ENCODE measurements at places on chromosomes 3 and 15.

- DNase-seq = no peak
These were observed 57.2 kb upstream of the CACNA2D3 start for GRCh38 chr3:54065140-54065539.

- no peak for DNase-seq
These were observed 29.0 kb upstream of the TBC1D5 start for GRCh38 chr3:17771177-17772017.

- DNase-seq = peak; percentile 15
These were observed 731 bp downstream of the ZNF710 start for GRCh38 chr15:90001683-90002427.

DNA sequence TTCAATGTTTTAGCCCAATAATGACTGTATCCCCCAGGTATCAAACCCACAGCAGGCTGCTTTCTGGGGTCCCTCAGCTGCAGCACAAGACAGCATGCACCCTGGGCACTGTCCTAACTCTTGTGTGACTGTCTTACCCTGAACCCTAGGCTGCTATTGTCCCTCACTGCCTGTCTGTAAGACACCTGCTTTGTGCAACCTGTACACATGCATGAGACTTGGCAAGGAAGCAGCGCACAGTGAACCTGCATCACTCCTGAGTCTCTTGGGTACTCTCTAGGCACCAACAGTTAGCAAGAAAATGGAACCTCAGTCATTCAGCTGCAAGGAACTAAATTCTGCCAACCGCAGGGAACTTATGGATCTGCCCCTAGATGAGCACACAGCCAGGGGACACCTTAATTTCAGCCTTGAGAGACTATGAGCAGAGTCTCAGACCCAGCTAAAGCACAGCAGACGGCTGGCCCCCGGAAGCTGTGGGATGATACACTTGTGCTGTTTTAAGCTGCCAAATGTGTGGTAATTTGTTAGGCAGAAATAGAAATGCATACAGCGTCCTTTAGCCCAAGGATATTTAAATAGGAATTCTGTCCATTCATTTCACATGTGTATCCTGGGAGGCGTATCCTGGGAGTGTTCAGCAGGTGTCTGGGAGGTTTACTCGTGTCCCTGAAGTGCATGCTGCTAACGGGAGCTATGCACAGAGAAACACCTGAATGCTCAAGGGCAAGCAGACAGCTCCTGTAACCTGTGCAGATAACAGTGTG lies 223.8 kb downstream of the KLF13 start:
- no peak for DNase-seq

- DNase-seq = no peak
These were observed 1.3 kb upstream of the MAP6D1 start for GRCh38 chr3:183826448-183827250.

- no peak for DNase-seq
These were observed 39.1 kb downstream of the SCN5A start for GRCh38 chr3:38610436-38610835.

- DNase-seq = no peak
These were observed 102.6 kb upstream of the IL12A start for GRCh38 chr3:159886050-159886449.

- DNase-seq = no peak
These were observed 781 bp downstream of the TRNT1 start for GRCh38 chr3:3127432-3128010.

GRCh38 chr3:97612632-97613031 lies 151.9 kb upstream of the ARL6 start:
- no peak for DNase-seq

- DNase-seq = no peak
These were observed 67.2 kb downstream of the IL1RAP start for GRCh38 chr3:190581041-190581541.

- DNase-seq = no peak
These were observed 99.2 kb upstream of the NUDT16 start for GRCh38 chr3:131282379-131282778.

DNA sequence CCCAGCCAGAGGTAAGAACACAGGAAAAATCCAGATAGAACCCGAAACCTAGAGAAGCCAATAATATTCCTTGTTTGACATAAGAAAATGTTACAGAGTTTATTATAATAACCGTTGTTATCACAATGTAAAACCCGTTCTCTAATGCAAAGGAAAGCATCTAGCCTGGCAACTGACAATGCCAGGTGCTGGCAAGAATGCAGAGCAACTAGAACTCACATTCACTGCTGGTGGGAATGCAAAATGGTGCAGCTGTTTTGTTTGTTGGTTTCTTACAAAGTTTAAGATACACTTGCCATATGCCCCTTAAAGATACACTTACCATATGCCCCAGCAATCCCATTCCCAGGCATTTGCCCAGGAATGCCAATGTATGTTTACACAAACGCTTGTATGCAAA lies 23.4 kb downstream of the VPS39 start:
- no peak for DNase-seq

DNA sequence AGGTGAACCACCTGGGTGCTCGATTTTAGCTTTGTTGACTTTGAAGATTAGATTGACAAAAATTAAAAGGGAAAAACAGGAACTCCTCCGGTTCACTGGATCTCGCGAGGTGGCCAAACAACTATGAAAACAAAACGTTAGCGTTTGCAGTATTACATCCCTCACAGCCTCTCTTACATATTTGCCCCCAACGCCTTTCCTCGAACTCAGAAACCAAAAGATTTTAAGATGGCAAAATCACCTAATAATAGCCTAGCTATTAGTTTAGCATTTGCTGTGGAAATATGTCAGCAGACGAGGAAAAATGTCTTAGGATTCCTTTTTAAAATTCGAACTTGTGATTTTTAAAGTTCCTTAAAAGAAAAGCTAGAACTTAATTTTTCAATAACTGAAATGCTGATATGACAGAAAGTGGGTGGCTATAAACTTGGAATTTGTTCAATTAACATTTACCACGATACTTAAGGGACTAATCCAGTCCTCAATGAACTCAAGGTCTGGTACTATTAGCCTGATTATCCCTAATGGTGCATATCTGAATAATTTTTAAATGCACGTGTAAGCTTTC lies 491 bp upstream of the SENP7 start:
- no peak for DNase-seq

DNA sequence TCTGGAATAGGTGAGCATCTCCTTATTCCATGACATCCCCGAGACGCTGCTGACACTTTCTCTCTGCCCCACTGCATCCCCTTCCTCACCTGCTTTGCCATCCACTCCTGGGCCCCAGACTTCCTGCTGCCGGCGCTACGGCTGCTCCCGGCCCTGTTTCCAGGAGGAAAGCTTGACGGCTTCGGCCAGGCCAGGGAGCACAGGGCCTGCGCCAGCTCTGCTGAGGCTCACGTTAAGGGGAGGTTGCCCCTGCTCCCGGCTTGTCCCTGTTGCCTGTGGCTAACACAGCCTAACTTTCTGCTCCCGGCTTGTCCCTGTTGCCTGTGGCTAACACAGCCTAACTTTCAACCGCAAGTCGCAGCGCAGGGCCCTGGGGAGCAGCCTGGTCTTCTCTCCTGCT lies 177.3 kb upstream of the RGMA start:
- no peak for DNase-seq

DNA sequence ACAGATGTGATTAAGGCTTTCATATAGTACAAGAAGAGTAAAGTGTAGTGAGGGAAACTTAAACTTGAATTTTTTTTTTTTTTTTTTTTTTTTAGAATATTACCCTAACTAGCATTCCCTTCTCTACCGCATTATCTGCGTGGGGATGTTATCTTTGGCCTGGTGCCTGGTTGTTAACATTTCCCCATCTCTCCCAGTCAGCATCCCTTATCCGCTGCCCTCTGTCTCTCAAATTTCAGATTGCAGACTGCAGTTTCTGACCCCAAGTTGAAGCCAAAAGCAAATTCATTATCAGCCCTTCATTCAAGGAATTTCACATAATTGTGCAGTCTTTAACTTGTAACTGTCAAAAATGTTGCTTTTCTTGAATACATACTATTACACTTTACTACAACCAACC lies 353.0 kb downstream of the PLOD2 start:
- DNase-seq = no peak

- DNase-seq = no peak
These were observed 377.1 kb upstream of the TBL1XR1 start for GRCh38 chr3:177574222-177574856.

DNA sequence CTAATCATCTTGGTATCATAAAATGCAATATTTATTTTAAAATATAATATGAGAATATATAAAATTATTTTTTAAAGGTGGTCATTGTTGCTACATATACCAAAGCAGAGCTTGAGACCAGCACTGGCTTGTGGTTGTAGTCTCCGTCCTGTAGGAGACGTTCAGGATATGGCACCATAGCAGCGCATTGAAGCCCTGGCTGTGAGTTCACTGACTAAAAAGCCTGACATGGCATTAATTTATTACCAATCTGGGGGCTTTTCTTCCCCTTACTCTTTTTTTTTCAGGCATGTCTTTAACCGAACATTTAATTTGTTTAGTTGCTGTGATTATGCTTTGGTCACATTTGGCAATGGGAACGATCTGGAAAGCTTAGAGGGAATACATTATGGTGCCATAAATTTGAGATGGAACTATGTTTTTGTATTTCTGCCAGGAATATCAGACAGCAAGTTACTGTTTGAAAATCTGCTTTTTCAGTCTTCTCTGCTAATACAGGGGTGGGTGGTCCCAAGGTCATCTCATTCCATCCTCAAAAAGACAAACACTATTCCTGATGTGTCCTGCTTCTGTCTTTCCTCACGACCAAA lies 108.5 kb downstream of the ZIC4 start:
- no peak for DNase-seq

DNA sequence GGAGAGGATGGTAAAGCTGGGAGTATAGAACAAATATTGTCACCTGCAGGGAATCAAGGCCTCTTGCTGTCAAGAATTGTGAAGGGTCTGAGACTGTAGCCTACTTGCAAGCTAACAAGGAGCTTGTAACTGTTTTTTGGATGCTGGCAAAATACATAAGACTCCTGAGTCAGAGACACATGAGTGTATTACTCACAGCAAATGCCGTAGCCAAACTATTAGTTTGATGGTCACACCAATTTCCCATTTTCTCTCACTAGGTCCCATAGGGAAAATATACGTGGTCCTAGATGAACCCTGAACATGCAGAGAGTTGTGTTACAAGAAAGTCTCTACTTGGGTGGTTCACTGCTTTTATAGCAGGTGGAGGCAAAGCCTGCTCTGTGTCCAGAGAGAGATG lies 44.7 kb upstream of the LIPC start:
- DNase-seq = no peak

DNA sequence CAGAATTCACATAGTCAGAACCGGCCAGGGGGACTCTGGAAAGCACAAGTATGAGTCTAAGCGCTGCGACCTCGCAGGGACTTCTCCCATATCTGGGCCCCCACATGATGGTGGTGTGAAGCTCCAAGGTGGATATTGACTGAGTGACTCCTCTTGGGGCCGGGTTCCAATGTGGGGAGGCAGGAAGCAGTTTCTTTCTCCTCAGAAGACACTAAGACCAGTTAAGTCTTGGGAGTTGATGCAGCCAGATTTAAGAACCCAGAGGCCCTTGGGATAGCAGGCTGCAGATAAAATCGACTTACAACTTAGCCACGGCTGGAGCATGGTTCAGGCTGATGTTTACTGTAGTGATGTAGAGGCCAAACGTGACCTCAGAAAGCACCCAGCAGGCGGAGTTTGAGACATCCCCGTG lies 55.4 kb upstream of the KLF13 start:
- no peak for DNase-seq

GRCh38 chr15:99452728-99453636 lies 112.8 kb upstream of the MEF2A start:
- no peak for DNase-seq

DNA sequence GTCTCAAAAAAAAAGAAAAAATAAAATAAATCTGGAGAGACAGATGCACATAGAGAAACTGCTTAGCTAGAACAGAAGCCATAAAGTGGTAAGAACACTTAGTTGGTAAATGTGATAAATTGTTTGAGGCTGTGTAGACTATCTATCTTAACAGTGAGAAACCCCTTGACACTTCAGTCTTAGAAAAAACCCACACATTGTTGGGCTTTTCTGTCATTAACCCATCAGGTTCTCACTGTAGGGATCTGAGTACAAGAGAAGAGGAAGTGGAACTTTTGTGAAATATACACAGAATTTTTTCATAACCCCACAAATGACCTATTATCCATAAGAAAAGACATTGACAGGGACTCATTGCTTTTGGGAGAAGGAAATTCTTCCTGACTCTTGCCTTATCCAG lies 24.4 kb downstream of the TP63 start:
- DNase-seq = no peak

- DNase-seq = no peak
These were observed 49.0 kb downstream of the KBTBD12 start for GRCh38 chr3:127964053-127964452.

DNA sequence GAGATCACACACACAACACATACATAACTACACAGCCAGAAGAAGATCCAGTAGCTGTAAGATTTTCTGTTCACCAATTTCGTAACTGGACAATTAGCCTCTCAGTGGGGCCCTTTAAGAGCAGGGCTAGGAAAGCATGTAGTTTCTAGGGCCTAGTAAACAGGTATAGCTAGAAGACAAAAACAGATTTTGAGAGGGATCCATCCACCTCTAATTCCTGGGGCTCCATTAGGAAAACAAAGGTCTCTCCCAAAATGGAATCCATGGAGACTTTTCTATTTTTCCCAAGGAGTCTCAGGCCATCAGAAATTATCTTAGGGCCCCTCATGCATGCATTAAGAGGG lies 10.5 kb downstream of the KIF15 start:
- DNase-seq = no peak

- DNase-seq = no peak
These were observed 69.8 kb upstream of the TOPAZ1 start for GRCh38 chr3:44171891-44172290.

DNA sequence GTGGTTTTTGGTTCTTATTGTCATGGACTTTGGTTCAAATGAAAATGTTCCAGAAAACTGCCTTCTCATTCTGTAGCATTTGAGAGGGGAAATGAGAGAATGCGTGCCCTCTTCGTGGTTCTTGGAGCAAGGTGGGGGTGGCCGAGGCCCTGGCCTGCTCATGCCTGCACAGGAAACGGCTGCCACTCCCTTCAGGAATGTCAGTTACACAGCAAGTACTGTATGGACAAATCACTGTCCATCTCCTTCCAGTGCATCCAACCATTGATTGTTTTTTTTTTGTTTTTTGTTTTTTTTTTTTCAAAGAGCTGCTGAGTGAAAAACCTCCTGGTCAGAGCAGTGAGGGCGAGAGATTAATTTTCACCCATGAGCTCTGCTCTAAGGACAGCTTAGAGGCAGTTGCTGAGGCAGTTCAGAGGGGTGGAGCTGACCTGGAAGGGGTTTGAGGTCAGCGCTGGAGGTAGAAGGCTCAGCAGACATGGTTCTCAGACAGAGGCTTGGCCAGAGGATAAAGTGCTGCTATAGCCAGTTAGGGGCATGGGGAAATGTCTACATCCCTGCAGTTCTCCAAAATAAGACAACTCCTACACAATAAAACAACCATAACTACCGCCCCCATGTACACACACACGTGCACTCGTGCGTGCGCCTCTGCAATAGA lies 20.2 kb upstream of the KIF23 start:
- no peak for DNase-seq

Measured in stimulated activated CD8-positive, alpha-beta memory T cell treated with anti-CD3 and anti-CD28 coated beads, Interleukin-15, amount 100 ng/mL, for 1 hour (primary cell).